Bronchial epithelial cell (primary cell): ENCODE measurements at places on chromosomes 12 and 14. TPM values are rescaled to one million over a fixed set of nuclear protein-coding genes. Genes with fewer than 3 reads are reported as not detected.
A peak's percentile ranks its signal among the peaks of the same experiment; 100 is the strongest.

DNA sequence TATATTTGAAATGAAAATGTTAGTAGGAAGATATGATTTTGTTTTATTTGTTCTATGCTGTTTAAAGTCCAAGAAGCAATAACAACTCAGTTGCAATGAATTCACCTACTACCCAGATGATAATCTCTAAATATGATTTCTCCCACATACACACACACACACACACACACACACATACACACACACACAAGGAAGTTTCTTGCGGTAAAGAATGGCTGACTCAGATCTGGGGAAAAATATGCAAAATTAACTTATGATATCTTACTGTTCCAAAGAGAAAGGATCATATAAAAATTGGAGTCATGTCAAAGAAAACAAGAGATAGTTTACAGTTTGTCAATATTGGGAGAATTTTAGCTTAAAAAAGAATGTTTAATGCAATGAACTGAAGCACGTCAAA, 456.7 kb downstream of the SLC16A7 start:
- DNase-seq: peak; percentile 4

- DNase-seq: peak; percentile 94
These were observed 189.2 kb upstream of the RASSF8 start for GRCh38 chr12:25769082-25769945.

DNA sequence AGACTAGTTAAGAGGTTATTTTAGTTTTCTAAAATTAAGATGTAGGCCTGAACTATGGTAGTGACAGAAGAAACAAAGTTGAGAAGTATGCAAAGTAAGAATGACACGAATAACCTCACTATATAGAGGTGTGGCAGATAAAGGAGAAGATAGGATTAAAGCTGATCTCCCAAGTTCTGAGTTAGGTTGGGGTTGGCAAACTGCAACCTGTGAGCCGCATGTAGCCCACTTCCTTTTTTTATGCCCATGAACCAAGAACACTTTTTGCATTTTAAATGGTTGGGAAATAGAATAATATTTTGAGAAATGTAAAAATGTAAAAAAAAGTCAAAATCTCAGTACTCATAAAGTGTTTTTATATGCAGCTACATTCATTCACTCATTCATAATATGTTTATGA, 34.3 kb downstream of the KTN1 start:
- no peak for DNase-seq

The ARF6 gene
- 83.2 and 90.0 TPM in 2 replicates for total RNA-seq

The SPTB gene
- not detected in 2 replicates for total RNA-seq
